ENCODE measurements at places on chromosomes 5 and 9.

DNA sequence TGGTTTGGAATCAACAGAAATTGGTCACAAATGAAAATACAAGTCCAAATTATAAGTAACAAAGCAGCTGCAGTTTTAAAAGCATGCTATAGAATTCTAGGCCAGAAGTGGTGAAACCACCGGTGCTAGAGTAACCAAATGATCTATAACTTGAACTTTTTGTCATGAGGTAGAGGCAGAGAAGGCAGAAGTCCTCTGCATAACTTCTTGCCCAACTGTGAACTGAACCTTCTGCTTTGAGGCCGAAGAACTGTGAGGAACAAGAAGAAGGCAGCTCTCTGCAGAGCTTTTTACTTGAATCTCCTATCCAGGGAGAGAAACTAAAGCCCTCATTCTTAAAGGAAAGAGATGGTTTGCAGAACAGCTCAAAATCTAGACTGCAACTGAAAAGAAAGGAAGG, 36.2 kb upstream of the TENT2 start:
- DNase-seq: no peak

GRCh38 chr5:137078171-137078665, 420.9 kb downstream of the SPOCK1 start:
- no peak for DNase-seq

DNA sequence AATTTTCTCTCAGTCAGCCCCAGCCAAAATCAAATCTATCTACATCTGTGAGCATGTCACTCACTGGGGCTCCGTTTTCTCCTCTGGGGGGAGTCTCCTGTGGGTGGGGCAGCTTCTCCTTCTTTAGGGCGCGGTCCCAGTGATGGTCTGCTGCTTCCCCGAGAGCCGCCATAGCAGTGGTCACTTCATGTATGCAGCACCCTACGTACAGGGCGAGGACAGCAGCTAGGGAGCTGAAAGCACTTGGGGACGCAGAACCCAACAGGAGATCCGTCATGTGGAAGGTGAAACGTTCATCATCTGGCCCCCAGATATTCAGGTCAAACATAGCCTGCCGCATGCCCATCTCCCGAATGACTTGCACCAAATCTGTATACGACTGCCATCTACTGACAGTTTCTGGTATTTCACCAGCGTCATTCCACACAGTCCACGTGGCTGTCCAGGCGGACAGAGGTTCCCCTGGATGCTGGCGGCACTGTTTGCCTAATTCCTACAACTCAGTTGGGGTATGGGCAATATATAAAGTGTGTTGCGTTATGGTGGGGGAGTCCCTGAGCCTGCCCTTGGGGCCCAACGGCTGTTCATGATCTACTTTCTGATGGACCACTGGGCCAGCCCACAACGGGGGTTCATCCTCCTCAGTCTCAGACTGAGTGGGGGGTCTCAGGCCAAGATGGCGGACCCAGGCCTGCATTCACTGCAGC, 795.0 kb downstream of the EFNA5 start:
- DNase-seq: no peak

DNA sequence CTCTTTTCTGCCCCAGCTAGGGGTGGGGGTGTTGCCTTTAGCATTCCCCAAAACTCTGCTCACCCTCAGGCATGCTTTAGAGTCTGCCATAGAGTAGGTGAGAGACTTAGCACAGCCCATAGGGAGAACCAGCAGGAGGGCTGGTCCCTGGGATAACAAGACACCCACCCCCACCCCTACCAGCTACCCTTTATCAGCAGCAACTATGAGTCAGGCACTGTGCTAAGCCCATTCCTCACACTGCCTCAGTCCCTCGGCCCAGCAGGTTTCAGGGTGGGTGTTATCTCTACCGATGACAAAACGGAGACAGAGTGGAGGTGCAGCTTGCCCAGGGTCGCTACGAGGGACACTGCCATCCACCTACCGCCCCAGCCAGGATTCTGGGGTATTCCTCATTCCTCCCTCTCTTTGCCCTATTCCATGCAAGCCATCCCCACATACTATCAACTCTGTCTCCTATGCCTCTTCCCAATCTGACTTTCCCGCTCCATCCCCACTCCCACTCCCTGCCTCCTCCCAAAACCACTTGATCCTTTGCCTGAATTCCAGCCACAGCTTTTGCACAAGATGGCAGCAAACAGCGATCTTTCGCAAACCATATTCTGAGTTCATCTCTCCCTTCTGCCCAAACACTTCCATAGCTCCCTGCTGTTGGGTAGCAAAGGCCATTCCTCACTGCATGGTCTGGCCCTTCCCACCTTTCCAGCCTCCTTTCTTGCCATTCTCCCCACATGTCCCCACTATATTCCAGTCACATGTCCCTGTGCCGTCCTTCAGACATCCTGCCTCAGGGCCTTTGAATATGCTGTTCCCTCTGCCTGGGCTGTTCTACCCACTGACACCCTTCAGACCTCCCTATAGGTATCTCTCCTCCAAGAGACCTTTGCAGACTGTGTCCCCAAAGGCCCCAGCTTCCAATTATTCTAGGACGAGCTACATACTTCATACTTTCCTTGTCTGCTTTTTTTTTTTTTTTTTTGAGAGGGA, 5.1 kb downstream of the CIZ1 start:
- no peak for DNase-seq

DNA sequence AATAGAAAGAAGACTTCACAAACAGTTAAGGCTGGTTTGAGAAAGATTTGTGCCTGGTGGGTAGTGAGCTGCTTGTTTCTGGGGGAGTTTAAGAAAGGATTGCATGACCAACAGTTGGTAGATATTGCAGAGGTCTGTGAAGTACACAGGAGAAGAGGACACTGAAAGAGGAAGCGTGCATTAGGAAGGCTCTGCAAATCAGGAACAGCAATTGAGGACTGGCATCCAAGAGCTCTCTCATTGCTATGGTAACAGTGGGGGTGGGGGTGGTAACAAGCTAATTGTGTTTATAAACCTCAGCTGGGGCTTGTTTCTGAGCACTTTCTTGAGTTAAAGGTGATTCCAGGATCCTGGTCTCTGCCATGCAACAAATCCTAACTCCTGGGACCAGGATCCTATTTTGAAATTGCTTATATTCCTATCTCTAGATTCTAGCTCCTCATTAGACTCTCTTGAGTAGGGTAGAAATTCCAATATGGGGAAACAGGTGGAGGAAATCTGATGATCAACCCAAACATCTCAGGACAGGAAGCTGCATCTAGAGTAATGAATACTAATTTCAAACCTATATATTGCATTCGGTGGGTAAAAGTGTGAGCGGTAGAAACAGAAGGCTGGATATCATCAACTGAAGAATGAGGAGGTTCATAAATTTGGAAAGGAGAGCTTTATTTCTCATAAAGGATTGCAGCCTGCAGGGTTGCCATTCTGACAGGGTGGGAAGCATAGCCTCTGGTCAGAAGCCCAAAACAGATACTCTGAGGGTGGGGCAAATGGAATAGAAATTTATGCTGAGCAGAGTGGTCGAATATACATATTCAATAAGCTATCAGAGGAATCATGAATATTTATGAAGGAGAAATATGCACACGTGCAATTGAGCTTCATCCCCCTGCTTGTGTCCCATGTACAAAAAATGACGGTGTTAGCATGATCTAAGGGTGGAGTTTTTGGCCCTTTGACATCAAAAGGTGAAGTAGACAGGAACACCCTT, 79.4 kb downstream of the PTTG1 start:
- no peak for DNase-seq

DNA sequence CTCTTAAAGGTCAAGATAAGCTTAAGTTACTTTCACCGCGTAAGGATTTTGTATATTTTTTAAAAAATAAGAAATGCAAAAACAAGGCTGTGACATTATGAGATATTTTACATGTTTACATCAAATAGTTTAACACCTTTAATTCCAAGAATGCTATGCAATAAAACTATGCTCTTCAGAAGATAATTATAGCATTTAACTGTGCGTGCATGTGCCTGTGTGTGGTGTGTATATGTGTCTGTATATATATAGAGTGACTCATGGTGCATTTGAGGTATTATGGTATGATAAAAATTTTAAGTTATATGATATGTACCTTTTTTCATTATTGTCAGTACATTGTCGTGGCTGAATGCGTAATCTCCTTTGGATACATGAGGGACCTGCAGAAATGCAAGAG, 539.3 kb downstream of the PDE4D start:
- no peak for DNase-seq

DNA sequence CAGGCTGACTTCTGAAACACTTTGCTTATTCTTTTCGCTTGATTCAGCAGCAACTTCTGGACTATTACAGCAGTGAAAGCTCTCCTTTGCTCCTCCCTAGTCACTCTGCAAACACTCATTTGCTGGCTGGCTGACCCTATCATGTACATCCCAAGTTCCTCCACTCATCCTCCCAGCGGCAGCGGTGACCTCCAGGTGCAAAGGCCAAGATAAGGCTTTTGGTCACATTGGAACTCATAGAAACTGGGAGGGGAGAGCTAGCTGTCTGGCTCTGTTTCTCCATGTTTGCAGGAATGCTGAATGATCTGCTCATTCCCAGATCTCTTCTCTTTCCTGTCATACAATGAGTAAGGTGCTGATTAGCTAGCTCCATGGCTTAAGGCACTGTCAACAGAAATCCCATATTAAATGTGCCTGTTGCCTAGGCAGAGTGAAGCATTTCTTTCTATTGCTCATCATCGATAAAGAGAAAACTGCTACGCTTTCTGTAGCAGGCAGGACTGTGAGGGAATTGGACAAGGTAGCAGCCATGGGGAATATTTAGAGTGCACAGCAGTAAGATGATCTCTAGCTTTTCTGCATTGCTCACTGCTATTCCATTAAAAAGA, 250.5 kb upstream of the PDE4D start:
- DNase-seq: no peak

- no peak for DNase-seq
Observed at GRCh38 chr5:173974688-173975239, 14.2 kb upstream of the C5orf47 start.

DNA sequence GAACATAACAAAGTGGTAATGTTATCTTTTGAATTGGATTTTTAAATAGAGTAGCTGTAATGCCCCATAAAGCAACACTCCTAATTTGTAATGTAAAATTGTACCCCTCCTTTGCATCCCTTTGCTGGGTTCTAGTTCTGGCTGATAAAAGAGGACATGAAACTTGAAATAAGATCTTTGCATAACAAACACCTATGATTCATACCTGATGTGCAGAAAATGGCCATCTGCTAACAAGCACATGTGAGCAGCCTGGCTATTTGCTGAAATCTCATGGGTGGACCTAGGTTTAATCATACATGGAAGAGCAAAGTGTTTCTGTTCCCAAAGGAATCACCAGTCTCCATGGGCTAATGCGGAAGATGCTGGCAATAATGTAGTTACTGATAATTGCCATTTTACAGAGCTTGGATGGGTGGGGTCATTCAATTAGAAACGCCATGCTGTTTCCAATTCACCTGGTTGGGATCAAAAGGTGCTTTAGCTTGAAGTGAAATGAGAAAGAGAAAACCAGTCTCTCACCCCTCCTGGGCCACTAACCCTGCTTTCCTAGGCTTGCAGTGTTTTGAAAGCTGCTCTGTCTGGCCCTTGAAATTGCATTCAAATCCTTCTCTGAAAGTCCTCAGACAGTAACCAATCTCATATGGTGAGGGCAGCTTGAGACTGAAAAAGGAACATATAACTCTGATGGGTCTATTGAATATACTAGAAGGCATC, 585.1 kb downstream of the TLE4 start:
- no peak for DNase-seq

GRCh38 chr5:121962347-121962670, 534 bp downstream of the SRFBP1 start:
- no peak for DNase-seq

DNA sequence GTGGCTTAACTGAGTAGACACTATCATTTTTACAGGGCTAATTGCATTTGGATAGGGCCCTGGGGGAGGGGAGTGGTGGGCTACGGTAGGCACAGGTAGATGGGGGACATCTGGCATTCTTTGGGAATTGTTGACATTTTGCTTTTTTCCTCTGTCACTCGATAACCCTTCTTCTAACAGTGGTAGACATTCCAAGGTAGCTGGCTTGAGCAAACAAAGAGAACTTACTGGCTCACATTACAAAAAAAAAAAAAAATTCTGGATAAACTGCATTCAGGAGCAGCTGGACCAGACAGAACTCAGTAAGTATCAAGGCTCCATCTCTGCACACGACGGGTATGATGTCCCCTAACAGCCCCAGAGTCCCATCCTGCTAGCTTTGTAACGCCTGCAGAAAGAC, 585.2 kb downstream of the ZNF608 start:
- DNase-seq: no peak

- DNase-seq: no peak
Observed at GRCh38 chr9:4902135-4902475, 83.0 kb upstream of the JAK2 start.

- no peak for DNase-seq
Observed at GRCh38 chr5:84301535-84301934, 83.1 kb downstream of the EDIL3 start.
